ENCODE measurements at places on chromosomes 12 and 14.

DNA sequence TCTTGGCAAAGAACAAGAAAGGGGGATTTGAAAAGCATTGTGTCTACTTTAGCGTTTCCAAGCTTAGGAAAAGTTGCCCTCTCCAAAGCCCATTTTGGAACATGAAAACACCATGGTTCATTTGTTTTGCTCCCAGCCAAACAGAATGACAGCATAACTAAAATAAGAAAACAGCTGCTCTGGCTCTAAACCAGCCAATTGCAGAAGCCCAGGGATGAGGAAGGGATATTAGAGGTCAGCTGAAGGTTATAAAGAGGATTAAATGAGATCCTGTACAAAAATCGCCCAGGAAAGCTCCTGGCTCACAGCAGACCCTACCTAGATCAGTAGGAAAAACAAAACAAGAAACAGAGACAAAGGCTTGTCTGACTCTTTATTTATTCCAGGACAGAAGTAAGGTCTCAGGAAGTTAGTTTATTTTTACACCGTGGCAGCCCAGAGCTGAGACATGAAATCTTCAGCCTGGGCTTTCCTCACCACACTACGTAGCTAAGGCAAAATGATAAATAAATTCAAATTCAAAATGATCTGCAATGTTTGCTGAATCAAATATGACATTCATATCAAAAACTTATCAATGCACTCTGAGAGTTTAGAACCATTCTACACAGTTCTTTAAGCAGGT is 25.9 kb downstream of the SPX start:
- DNase-seq, result peak; percentile 24

DNA sequence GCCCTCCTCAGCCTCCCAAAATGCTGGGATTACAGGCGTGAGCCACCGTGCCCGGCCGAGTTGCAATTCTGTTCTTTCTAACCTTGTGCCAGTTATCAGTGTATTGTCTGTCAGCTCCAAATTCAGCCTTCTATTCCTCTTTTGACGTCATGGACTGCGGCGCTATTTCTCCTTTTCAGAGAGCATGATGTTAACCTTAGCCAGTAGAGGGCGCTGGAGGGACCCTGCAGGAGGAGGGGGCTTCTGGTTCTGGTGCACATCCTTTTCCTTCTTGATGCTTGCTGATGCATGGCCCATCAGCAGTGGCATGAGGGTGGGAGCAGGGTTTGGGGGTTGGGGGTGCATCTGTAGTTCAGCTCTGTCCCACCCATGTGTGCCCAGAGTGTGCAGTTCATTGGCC is 179.3 kb upstream of the RMST start:
- no peak for DNase-seq

- DNase-seq, result no peak
Observed at GRCh38 chr12:53380794-53381730, 1.1 kb downstream of the SP1 start.

- DNase-seq, result no peak
Observed at GRCh38 chr12:16756833-16757555, 151.0 kb upstream of the LMO3 start.

DNA sequence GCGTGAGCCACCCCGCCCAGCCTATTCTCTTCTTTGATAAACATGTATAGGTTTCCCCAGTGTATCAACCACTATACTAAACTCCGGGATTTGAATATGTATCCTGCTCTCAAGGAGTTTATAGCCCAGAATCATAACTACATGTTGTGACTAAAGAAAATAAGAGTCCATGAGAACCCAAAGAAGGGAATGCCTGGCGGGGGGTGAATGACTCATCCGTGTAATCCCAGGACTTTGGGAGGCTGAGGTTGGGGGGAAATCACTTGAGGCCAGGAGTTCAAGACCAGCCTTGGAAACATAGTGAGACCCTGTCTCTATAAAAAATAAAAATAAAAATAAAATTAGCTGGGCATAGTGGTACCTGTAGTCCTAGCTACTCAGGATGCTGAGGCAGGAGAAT is 57.2 kb downstream of the SIX6 start:
- DNase-seq, result no peak

GRCh38 chr12:3303410-3304136 is 187.4 kb upstream of the PRMT8 start:
- DNase-seq, result peak; percentile 73

GRCh38 chr12:128949086-128949485 is 95.8 kb downstream of the GLT1D1 start:
- DNase-seq, result no peak

- DNase-seq, result peak; percentile 57
Observed at GRCh38 chr14:61525293-61526011, 169.9 kb upstream of the HIF1A start.

- no peak for DNase-seq
Observed at GRCh38 chr12:18217966-18218365, 43.4 kb upstream of the PIK3C2G start.

GRCh38 chr12:124381456-124382296 is 86.8 kb downstream of the RFLNA start:
- peak; percentile 78 for DNase-seq

DNA sequence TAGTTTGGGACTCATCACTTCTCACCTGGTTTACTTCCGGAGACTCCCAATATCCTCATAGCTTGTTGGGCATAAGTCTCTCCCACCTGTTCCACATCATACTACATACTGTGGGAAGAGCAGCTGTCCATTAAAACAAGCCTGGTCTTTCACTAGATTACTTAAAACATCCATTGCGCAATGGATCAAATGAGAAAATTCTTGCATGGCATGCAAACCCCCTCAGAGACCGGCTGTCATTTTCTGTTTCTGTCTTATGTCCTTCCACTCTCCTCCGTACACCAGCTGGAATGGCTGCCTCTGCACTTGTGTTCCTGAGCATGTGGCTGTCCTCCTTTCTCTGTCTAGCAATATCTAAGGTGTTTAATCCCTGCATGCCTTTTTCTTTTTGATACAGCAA is 265.6 kb downstream of the TMEM117 start:
- DNase-seq, result no peak

GRCh38 chr14:68748691-68749090 is 44.2 kb downstream of the ZFP36L1 start:
- no peak for DNase-seq

DNA sequence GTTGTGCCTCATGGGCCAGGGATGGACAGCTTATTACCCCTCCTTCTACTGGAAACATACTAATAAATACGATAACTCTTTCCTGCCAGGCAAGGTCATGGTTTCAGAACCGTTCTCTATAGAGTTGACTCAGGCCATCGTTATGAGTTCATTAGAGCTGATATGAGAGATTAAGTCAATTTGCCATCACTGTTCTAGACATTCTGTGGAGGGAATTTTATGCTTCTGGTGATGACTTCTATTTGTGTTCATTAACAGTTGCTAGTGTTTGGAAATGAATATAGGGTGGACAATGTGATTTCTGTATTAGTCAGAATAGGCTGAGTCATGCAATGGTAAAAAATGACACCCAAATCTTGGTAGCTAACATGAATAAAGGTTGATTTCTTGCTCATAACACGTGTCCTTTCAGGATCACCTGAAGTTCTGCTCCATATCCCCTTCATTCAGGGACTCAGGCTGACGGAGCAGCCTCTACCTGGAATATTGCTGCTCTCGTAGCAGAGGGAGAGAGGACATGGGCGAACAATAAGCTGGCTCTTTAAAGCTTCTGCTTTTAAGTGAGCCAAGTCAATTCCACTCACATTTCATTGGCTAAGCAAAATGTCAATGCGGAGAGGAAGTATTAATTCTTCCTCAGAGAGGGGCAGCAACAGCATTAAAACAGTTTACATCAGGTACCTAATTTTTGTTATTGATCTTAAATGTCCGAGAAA is 18.5 kb upstream of the TBPL2 start:
- no peak for DNase-seq

DNA sequence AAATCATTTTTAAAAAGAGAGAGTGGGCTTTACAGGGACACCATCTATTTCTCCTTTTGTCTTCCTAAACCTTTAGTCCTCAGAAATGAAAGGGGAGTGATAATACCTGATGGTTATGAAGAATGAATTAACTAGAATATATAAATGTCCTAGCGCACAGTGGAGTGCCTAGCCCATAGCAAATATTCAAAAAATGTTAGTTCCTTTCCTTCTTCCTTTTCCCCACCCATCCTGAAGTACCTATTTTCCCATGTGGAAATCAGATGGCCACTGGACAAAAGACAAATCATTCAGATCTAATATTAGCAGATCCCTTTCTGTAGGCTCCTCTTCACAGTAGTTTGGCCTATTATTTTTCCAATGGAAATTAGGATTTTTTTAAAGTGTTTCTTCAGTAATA is 90.0 kb downstream of the SLC25A21 start:
- DNase-seq, result no peak

GRCh38 chr14:84128050-84128449 is 1401.9 kb upstream of the FLRT2 start:
- no peak for DNase-seq

DNA sequence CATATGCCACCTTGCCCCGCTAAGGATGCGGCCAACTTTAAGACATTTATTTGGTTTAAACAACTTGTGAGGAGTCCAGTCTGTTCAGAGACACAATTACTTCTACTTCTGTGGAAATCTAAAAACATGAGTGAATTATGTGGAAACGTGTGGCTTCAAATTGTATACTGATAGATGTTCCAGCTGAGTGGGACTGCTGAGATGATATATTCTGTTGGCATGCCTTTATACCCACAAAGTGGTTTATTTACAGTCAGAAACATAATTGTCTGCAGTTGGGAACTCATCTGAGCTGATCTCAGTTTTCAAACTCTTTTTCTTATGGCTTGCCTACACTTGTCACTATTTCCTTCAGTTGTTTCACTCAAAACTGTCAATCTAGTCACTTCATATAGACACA is 67.8 kb downstream of the FLRT2 start:
- DNase-seq, result no peak

Measured in head of caudate nucleus (tissue), 42 donors.